ENCODE measurements at places on chromosomes 4 and X.

- DNase-seq = no peak
Measured at GRCh38 chr4:153547520-153547919, 81.4 kb downstream of the TMEM131L start.

DNA sequence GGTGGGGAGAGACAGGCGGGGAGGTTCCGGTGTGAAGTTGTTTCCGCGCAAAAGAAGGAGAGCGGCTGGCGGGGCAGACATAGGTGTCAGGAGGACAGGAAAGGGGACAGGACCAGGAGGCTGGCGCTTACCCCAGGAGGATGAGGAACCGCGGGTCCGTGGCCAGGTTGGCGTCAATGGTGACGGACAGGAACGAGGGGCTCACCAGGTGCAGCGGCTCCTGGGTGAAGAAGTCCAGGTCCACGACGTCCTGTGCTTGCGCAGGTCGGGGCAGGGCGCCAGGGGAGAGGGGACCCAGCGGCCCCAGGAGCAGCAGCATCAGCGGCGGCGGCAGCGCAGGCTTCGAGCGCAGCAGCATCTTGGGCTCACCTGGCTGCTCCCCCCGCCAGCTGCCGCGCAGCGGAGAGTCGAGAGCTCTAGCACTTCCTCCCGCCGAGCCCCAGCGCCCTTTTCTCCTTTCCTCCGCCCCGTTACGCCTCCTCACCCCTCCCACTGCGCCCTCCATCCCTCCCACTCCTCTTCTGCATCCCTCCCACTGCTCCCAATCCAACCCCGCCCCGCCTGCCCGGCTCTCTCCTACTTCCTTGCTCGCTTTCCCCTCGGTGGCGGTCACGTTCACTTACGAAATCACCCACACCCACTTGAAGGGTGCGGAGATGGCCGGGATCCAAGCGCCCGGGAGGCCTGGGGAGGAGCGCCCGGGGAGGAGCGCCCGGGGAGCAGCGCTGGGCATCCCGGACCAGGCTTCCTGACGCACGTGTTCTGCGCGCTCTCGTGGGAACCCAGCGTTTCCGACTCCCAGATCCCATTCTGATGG is at the start of gene HPSE:
HPSE (minus strand) TSS at position 424 of the 817 bp plus-strand sequence; CDS start at position 358, 66 bp downstream.
- peak; percentile 66 for DNase-seq

GRCh38 chrX:22122510-22122909 is 90.4 kb downstream of the PHEX start:
- peak; percentile 57 for DNase-seq

DNA sequence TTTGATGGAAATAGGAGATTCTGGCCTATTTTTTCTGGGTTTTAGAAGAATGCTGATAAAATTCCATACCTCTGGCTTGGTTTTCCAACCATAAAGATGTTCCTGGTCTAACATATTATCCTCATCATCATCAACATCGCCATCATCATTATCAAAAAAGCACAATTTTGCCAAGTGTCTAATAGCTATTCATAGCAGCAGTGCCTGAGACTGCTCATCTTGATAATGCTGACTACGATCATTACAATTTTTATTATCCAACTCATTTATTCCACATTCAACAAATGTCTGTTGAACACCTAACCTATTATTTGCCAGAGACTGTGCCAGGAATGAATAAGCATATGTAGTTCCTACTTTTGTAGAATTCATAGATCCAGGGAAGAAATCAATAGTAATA is 303.5 kb upstream of the GATB start:
- DNase-seq = no peak

DNA sequence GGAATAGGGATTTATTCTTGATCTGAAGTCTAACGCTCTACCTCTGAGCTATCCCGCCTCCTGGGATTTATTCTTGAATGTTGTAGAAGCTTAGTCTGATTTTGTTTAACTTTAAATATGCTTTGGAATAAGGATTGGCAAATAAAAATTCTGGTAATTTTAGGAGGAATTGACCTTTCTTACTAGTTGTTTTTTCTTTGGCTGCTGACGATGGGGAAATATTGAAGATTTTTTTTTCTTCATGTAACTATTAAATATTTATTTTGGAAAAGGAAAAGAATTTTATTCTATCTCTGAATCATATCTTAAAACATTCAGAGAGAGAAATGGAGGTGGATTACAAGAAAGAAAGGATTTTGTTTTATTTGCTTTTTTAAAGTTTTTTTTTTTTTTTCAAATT is 122.9 kb downstream of the PDLIM5 start:
- no peak for DNase-seq

DNA sequence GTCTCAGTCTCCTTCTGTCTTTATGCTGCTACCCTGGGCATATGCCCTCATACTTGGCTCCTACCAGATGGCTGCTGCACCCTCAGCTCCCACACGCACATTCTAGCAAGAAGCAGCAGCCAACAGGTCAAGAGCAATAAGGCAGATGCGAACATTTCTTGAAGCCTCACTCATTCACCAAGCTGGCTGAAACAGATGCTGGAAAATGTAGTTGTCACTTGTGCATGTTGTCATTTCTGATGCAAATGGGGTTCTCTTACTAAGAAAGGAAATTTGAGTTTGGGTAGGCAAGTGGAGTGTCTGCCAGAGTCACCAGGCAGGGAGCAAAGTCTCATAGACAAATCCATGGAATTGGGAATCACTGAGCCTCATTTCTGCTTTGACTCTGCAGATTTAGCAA is 57.4 kb upstream of the SORBS2 start:
- no peak for DNase-seq

DNA sequence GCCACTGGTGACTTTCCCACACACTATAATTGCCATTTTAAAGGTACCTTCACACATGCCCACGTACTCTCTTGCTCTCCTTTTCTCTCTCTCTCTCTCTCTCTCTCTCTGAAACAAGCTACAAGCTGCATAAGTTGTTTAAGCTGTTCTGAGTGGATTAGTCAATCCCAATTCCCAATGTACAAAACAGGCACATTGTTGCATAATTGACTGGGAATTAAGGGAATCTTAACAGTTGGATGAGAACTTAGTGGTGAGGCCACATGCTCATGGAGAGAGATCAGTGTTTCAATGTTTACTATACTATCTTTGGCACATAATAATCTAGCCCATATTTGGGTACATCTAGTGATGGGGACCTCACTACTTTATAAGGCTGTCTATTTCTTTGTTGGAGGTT is 123.3 kb downstream of the ARHGEF9 start:
- DNase-seq = no peak

- no peak for DNase-seq
Measured at GRCh38 chrX:151402719-151403390, 5.8 kb downstream of the VMA21 start.

DNA sequence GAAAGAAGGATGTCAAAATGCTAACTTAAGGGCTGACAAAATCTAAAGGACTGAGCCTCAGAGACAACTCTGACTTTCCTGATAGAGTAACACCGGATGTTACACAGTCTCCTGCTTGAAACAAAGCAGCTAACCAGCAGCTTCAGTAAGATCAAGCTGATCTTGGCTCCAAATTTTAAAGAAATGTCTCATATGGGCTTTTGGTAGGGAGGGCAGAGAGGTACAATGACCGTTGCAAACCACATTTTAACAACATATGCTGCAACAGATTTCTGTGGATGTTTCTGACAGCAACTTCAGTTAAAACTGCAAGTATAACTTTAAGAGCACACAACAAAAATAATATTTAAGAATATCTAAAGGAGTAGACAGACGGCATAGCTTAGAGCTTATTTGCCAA is 9.1 kb downstream of the RPGR start:
- DNase-seq = no peak

GRCh38 chrX:131617182-131617581 is 73.3 kb downstream of the OR13H1 start:
- DNase-seq = peak; percentile 91

GRCh38 chrX:23737413-23737812 is 5.7 kb downstream of the ACOT9 start:
- peak; percentile 7 for DNase-seq

GRCh38 chr4:30716158-30716557 is 4.0 kb upstream of the PCDH7 start:
- peak; percentile 46 for DNase-seq

DNA sequence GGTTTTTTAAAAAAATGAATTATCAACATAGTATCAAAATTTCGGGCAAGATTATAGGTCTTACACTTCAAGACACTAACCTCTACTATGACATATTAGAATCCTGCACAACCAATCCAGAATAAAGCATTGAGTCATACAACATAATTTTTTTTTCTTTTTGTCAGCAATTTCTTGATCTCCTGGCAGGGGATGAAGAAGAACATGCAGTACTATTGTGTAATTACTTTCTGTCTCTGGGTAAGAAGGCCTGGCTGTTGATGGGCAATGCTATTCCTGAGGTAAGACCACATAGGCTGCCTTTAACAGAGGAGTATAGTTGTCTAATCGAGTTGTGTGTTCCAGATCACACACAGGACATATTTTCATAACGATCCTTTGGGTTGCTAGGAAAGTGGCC is 67.5 kb downstream of the FBXL5 start:
- DNase-seq = peak; percentile 56

DNA sequence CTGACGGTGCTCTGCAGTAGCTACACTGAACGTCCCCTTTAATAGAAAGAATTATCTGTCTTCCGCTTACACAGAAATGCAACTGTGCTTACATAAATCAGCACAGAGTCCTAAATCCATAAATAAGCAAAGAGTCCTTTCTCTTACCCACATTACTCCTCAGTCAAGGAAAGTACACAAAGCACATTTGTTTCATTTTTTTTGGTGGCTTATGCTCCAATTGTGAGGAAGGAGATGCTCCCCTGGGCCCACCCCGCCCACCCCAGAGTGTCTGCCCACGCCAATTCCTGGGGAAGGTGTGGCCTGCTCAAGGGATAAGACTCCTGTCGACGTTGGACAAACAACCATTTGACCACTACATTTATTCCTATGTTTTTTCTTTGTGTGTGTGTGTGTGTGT is 53.8 kb downstream of the CPLX1 start:
- DNase-seq = peak; percentile 29

DNA sequence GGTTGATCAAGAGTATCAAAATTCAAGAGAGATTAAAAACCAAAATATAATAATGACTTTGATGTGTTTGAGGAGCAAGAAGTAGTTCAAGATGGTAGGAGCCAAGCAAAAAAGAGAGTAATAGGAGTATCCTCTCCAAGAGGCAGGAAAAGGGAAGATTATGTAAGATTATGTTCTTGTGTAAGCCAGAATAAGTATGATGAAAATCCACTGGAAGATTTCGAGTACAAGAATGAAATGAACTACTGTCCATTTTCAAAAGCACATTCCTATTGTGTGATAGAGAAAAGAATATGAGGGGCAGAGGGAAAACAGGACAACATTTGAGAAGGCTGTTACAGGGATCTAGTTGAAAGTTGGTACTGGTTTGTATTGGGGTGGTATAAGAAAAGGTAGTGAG is 659.6 kb upstream of the INTU start:
- no peak for DNase-seq

DNA sequence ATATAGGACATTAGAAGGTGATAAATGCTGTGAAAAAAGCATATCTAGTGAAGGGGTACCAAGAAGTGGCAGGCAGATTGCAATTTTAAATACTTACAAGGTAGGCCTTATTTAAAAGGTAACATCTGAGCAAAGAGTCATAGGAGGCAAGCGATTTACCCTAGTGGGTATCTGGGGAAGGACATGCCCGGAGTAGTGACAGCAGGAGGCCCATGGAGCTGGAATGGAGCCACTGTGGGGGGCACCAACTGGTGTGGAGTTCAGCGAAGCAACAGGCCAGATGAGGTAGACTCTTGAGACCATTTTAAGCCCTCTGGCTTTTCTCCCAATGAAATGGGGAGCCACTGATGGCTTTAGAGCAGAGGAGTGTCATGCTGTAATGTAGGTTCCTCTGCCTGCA is 37.3 kb downstream of the SEC24D start:
- DNase-seq = no peak

GRCh38 chr4:47907089-47907646 is 7.2 kb downstream of the NFXL1 start:
- DNase-seq = no peak

GRCh38 chr4:145308598-145308997 is 128.2 kb upstream of the OTUD4 start:
- DNase-seq = no peak

DNA sequence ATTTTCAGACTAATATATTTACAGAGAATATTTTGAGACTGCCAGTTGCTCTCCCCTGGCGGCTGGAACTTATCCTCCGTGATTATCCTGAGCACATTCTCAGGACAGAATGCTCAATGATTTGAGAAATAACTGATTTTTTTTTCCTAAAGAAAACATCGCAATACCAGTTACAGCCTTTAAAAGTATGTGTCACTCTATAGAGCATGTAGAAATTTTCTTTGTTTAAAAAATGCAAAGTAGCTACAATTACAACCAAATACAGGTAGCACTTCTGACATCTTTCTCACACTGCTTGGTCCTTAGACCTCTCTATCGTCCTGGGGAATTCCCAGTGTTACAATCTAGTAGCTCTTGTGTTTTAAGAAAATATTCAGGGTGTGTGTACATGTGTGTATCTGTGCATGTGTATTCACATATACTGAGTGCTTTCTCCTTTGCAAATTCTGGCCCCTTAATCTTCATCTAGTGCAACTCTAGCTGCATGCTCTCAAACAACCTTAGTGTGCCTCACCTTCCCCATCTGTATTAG is 13.8 kb downstream of the APBB2 start:
- no peak for DNase-seq

- DNase-seq = no peak
Measured at GRCh38 chrX:133391111-133391510, 24.2 kb downstream of the GPC4 start.

- DNase-seq = peak; percentile 26
Measured at GRCh38 chrX:133594156-133594555, 178.9 kb upstream of the GPC4 start.

GRCh38 chrX:15507005-15507404 is 6.4 kb downstream of the BMX start:
- DNase-seq = no peak

GRCh38 chrX:102684772-102685520 is 27.3 kb upstream of the GPRASP2 start:
- peak; percentile 58 for DNase-seq

DNA sequence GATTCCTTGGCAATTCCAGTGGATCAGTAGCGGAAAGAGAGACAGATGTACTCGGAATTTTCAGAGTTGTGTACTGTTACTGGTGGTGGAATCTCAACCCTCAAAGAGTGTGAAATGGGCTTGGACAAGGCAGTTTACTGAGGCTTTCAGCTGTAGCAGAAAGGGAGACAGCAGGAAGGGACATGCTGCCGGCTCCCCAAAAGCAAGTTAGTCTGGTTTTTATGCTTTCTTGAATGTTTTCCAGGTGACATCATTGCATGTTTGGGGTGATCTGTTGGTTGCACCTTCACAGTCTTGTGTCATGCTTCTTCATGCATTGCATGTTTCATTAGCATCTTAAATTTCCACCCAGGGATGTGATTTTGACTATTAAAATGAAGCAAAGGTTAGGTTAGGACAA is 1282.2 kb downstream of the ADGRL3 start:
- no peak for DNase-seq

- DNase-seq = peak; percentile 27
Measured at GRCh38 chrX:101219116-101219863, at the start of gene DRP2. DRP2 (plus strand) TSS chrX:101219786; CDS start chrX:101231648, 11,862 bp downstream.

GRCh38 chr4:168942985-168943384 is 67.1 kb downstream of the CBR4 start:
- no peak for DNase-seq

- DNase-seq = no peak
Measured at GRCh38 chrX:13015536-13016236, 28.7 kb downstream of the FAM9C start.

Measured in LHCN-M2 (cell line).